Iris pigment epithelial cell (primary cell): ENCODE measurements at places on chromosomes 3 and 15.

GRCh38 chr3:66738625-66739365 is 238.0 kb upstream of the LRIG1 start:
- DNase-seq = peak; percentile 70

- DNase-seq = no peak
Observed at GRCh38 chr3:8233938-8234337, 267.7 kb upstream of the LMCD1 start.

- DNase-seq = peak; percentile 82
Observed at GRCh38 chr3:177463863-177464262, 266.6 kb upstream of the TBL1XR1 start.

DNA sequence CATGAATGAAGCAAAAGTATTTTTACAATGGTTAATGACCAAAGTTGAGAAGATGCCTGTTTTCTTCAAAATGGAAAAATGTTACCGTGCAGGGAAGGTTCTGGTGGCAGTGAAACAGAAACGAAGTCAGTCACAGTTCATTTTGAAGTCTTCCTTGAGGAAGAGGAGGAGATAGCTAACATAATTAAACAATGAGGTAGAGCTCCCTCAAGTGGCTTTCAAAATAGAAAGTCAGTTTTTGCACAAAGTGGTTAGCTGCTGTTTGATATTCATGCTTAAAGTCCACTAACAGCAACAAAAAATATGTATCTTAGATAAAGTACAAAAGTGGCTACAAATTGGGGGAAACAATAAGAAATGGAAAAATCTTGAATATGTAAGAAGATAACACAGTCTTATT is 87.3 kb downstream of the TFG start:
- peak; percentile 52 for DNase-seq

DNA sequence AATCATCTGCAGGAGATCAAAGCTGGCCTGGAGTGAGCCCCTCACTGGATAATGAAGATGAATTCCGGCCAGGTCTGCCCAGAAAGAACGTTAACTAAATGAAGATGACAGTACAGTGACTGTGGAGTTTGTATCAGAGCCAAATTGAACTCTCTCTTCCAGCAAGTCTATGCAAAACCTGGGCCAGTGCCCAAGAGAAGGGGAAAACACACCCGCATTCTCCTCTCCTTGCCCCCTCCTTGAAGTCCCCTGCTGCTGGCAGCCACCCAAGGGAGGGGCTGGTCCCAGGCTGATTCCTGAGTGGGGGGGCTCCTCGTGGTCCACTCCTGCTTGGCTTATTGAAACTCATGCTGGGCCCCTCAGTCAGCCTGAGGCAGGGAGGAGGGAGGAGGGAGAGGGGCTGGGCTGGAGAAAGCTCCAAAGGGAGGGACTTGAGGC is 155.7 kb downstream of the RAB11A start:
- DNase-seq = peak; percentile 9

DNA sequence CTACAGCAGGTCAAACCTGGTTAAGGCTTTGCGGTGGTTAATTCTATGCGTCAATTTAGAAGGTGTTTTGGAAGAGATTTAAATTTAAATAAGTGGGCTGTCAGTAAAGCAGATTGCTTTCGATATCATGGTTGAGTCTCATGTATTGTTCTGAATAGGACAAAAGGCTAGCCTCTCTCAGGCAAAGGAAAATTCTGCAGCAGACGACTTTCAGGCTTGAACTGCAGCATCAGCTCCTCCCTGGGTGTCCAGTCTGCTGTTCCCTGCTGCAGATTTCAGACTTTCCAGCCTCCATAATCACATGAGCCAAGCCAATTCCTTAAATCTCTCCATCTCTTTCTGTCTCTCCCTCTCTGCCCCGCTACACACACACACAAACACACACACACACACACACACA is 143.2 kb downstream of the TUSC7 start:
- no peak for DNase-seq
